CD8-positive, alpha-beta memory T cell (primary cell): ENCODE measurements at places on chromosomes 3 and 15.

DNA sequence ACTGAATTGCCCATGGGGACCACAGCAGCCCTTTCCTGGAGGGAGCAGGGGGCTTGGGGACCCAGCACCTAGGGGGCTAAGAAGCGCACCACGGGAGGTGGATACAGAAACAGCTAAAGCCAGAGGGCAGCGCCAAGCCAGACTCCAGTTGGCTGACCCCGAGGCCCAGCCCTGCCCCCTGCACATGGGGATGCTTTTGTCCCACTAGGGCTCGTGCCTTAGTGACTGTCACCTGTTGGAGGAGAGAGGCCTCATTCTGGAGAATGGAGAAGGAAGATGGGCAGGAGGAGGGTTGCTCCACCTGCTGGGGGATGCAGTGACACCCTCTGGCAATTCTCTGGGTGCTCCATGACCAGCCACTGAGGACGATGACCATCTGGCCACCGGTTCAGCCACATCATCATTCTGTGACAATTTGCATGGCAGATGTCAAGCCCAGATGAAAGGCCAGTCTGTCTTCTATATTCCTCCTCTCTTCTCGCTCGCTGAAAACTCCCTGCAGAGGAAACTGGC lies 167.8 kb upstream of the TLE3 start:
- DNase-seq = no peak

DNA sequence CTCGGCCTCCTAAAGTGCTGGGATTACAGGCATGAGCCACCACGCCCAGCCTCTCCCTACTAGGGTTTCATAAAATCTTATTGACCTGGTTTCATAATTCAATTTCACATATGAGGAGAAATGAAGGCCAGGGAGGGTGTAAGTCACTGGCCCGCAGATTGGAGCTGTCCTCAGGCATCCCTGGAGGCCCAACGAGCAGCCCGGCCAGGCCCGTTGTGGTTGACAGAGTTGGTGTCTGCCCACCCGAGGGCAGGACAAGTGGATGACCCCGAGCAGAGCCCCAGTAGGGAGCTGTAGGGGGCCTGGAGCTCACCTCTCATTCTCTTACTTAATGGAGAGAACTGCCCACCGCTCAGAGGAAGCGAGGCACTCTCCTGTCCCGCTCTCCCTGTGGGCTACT lies 78.9 kb downstream of the CPN2 start:
- DNase-seq = no peak

- DNase-seq = no peak
These were observed 334.9 kb upstream of the TBC1D5 start for GRCh38 chr3:18077128-18077840.

DNA sequence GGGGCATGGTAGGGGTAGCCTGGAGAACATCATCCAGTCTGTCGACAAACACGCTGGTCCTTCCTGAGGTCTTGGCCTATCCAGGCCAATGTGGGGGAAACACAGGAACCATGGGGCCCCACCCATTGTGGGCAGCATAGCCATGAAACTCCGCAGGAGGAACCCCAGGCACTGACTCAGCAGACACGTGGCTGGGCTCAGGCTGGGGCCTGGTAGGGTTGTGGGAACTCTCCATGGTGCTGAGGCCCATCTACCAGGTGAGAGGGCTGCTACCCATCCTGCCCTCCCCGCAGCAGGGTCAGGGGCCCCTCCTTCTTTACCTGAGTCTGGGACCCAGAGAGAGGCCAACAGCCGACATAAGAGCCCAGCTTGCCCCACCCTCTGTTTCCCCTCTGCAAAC lies 22.6 kb upstream of the CACNA2D2 start:
- peak; percentile 60 for DNase-seq

DNA sequence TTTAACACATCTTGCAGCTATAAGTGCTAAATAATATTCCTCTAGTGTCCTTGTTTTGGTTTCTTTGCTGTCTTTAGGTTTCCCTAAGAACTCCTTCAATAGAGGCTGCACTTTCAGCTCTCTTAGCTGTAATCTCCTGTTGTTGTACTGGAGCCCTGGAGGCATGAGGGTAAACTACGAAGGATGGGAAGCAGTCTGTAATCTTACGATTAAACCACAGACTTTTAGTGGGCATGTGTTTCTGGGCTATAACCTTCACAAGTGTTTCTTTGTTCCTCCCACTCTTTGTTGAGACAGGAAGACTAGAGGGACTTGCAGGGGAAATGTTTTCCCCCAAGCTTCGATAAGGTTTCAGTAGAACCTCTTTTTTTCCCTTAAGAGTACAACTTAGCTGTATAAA lies 1058.1 kb downstream of the NSUN3 start:
- DNase-seq = no peak

GRCh38 chr3:151989621-151990020 lies 116.2 kb downstream of the SUCNR1 start:
- DNase-seq = no peak

DNA sequence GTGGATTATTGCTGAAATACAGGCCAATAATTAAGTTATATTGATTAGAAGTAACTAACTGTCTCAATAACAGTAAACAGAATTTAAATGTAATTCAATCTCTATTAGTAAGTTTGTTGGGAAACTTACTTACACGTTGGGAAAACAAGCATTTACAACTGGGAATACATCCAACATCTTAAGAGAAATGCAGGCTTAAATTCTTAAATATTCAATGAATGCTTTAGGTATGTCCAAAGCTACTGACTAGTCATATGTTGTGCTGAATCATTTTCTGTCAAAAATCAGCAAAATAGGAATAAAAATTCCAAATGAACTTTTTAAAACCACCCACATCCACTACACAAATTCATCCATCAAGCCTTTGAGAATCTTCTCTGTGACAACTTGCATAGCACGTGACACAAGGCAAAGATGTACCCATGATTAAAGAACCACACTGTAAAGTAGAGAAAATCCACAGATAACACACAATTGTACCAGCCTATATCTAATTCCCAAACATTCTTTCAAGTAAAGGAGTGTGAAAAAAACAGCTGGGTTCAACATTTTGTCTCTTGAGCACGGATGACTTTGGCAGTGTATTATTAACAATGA lies 60.0 kb downstream of the NMNAT3 start:
- no peak for DNase-seq

DNA sequence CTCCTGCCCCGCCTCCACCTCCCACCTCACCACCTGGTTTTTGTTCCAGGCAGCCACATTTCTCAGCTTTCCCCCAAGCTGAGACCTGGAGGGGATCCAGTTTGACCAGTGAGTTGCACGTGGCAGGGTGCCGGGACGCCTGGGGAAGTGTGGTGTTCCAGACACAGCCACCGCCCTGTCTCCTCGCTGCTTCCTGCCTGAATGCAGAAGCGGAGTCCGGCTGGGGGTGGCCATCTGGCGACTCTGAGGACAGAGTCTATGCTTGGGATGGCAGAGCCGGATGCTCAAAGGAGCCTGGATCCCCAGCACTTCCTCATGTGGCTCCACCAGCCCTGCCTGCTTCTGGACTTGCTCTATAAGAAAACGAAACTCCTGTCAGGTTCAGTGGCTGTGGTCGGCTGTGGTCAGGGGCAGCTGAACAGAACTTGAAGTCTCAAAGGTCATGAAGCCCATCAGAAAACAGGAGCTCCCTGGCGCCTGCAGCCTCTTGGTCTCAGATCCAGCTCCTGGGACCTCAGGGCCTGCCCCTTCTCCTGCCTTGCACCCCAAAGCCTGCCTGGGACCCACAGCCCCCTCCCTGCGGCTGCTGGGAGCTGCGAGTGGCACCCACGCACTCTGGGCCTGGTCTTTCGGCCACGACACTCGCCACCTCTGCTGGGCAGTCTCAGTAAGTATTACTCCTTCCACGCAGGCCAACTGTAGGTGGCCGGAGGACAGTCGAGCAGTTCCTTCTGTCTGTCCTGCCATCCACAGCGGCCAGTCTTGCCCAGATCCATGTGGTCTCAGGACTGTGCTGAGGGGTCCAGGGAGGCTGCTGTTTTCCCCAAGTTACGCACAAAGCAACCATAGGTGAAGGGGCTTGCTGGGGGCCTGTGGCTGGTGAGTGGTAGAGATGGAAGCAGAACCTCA lies 112.8 kb upstream of the MEF2A start:
- DNase-seq = no peak

- no peak for DNase-seq
These were observed 177.6 kb downstream of the KCNAB1 start for GRCh38 chr3:156298014-156298413.

DNA sequence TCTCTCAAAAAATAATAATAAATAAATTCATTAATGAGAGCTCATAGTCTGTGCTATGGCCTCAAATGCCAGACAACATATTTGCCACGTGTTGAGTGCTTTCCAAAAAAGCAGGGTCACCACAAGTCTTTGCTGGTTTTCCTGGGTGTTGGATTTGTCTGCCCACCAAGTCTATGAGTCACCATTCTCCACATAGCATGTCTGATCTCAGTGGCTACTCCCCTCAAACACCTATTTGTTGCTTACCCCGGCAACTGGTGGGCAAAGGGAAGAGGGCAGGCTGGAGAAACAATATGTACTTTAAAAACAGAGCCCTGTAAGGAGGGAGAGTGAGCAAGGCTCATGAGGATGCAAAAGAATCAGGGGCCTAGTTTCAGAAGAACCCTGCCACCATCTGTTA lies 120.0 kb upstream of the ARRDC4 start:
- no peak for DNase-seq

GRCh38 chr3:86645756-86646155 lies 345.2 kb downstream of the VGLL3 start:
- no peak for DNase-seq

GRCh38 chr3:179072100-179072438 lies 460 bp upstream of the ZMAT3 start:
- DNase-seq = no peak

- DNase-seq = no peak
These were observed 12.6 kb upstream of the ADPGK start for GRCh38 chr15:72796210-72796514.
